Foreskin keratinocyte (primary cell): ENCODE measurements at places on chromosomes 11 and 22. TPM values are rescaled to one million over a fixed set of nuclear protein-coding genes. Genes with fewer than 3 reads are reported as not detected.

ART5 gene
- 0.07 and 0.15 TPM in 2 replicates for polyA plus RNA-seq

DNA sequence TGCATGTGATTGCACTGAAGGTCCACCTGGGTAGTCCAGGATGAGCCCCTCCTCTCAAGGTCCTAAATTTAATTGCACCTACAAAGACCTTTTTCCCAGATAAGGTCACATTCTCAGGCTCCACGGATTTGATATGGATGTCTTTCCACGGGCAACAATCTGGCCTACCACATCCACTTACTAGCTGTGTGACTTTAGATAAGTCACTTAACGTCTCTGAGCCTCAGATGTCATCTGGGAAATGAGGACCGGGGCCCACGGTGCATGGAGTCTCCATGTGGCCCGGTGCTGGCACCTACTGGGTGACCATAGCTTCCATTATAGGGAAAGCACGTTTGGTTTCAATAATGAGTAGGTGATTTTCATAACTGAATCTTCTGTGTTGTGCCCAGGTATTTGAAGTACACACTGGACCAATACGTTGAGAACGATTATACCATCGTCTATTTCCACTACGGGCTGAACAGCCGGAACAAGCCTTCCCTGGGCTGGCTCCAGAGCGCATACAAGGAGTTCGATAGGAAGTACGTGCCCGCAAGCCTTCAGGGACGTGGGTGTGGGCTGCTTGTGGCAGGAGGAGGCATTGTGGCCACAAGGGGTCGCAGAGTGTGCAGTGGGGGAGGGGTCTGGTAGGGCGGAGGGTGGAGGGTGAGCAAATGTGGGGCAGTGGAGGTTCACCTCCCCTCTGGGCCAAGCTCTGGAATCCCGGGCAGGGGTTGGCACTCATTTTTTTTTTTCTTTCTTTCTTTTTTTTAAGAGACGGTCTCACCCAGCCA lies 55.7 kb downstream of the ARHGAP8 start:
- no peak for DNase-seq

- DNase-seq = no peak
Observed at GRCh38 chr11:12016246-12016645, 7.8 kb upstream of the DKK3 start.

DNA sequence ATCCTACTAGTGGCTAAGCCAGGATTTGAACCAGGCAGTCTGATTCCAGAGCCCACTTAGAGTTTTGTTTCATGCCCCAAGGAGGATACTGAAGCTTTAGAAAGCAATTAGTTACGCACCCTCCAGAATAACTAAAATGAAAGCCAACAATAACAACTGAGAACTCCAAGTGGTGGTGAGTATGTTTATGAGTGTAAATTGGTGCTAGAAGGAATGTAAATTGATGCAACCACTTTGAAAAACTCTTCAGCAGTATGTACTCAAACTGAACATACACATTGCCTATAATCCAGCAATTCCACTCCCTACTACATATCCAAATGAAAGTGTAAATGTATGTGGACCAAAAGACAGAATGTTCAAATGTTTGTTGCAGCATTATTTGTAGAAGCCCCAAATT lies 6.7 kb upstream of the ARL14EP start:
- no peak for DNase-seq

DNA sequence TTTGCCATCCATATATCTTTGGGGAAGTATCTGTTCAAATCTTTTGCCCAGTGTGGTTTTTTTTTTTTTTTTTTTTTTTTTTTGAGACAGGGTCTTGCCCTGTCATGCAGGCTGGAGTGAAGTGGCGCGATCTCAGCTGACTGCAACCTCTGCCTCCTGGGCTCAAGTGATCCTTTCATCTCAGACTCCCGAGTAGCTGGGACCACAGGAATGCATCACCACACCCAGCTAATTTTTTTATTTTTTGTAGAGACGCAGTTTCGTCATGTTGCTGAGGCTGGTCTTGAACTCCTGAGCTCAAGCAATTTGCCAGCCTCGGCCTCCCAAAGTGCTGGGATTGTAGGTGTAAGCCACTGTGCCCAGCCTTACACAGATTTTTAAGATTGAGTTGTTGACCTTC lies 4.8 kb upstream of the FAM118A start:
- no peak for DNase-seq

DNA sequence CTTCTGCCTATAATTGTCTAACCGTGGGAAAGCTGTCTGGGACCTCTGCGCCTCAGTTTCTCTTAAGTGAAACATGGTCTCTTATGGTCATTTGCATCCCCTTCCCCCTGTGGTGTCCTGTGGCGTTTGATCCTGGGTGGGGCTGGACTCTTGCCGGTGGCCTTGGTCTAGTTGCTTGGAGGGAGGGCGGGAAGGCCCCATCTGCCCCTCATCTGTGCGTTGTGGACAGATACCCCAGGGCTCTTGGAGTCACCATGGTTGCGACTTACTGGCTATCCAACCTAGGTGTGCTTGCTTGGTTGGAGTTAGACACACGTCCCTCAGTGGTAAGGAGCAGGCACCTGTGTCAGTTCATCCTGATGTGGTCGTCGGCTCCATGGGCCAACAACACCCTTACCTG lies 15.2 kb downstream of the SHANK3 start:
- DNase-seq = no peak

- no peak for DNase-seq
Observed at GRCh38 chr11:35151683-35152280, 12.8 kb downstream of the CD44 start.
